ENCODE measurements at places on chromosomes 7 and 10.

GRCh38 chr7:75888464-75889222 is 9.8 kb downstream of the RHBDD2 start:
- DNase-seq: no peak

DNA sequence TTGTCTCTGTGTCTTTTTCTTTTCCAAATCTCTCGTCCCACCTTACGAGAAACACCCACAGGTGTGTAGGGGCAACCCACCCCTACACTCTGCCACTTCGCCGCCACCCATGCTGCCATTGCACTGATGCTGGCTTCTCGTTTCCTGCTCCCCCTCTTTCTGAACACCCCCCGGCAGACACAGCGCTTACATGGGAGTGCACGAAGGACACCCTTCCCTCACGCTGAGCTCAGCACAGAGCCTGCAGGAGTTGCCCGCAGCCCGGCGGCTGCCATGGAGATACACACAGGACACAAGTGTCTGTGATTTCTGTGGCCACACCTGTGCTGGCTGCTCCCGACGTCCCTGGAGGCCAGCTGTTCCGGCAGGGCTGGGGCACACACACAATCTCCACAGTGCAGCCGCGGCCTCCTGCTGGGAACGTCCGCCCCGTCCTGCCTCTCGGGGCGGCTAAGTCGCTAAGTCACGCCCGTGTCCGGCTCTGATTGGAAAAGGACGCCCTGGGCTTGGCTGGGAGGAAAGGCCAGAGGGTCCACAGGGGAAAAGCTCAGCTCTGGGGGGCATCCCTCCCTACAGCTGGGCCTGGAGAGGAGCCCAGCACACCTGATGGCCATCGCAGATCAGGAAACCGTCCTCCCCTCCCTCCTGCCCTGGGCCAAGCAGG is 349.8 kb downstream of the PTPRN2 start:
- no peak for DNase-seq

DNA sequence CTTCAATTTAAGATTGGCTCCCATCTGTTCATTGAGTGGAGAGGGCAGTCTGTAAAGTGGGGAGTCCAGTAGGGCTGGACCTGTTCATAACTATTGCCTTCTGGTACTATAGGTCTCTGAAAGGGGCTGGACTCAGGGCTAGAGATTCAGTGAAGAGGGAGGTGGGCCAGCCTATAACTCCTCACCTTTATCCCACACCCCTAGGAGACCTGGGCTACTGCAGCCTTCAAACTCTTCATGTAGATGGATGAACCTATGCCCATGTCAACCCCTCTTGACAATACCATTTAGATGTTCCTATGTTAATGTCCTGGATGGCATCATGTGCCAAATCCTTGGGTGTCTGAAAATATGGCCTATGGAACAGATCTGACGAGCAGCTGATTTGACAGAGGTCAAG is 22.0 kb downstream of the MBL2 start:
- no peak for DNase-seq

DNA sequence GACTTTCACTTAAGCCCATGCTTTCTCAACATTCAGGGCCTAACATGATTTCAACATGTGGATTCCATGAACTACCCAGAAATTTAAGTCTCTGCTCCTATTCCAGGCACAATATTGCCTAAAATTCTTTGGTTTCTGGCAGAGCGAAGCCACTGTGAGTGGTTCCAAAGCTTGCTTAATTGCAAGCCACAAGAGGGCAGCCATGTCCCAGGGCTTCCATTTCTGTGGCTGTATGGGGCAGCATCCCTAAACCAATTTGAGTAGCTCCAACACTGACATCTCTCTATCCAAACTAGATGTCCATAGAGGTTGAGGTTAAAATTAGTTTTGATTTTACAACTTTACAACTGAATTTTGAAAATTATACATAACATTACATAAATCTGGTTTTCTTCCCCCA is 56.3 kb upstream of the MDFIC start:
- DNase-seq: no peak

DNA sequence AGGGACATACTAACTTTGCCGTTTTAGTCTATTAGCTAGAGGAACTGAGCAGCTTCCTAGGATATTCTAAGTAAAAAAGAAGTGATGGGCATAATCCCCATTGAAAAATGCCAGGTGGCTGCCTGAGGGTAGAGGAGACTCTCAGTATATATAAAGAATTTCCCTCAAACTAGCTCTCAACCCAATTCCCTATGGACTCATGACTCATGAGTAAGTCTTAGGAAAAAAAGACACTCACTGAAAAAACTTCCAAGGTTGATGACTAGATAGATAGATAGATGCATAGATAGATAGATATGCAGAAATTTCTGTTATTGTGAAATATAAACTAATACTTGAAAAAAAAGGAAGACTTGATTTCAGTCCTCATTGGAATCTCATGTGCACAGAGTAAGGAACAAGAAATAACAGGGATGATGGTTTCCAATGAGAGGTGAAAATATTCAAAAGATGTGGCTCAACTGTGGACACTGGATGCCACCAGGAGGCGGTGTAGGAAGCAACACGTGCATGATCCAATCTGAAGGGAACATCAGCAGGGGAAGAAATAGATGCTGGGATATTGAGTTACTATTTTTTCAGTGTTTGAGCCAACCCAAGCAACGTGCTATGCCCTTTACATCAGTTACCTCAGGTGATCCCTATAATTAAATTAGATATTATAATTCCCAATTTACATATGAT is 711.0 kb upstream of the LRRTM3 start:
- no peak for DNase-seq

DNA sequence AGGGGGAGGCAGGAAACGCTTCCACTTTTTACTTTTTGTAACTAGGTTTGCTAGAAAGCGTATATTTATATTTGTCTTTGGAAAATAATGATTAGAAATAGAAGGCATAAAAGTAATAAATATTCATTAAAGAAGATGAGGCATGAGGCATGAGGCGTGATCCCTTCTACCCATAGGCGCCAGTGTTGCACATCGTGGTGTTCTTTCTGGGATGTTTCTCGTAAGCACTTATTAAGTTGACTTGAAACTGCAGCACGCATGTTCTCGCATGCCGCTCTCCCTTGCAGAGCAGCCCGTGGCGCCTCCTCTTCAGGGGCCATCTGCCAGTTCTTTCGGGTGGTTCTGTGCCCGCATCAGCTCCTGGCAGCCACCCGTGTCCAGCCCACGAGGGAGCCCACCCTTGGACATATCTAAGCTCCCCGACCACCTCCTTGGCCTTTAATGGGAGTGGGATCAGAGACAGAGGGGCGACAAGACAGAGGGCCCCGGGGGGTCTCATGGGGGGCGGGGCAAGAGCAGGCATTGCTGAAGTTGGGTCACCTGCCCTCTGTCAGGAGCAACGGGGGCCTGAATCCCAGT is 28.5 kb upstream of the CSGALNACT2 start:
- DNase-seq: no peak

DNA sequence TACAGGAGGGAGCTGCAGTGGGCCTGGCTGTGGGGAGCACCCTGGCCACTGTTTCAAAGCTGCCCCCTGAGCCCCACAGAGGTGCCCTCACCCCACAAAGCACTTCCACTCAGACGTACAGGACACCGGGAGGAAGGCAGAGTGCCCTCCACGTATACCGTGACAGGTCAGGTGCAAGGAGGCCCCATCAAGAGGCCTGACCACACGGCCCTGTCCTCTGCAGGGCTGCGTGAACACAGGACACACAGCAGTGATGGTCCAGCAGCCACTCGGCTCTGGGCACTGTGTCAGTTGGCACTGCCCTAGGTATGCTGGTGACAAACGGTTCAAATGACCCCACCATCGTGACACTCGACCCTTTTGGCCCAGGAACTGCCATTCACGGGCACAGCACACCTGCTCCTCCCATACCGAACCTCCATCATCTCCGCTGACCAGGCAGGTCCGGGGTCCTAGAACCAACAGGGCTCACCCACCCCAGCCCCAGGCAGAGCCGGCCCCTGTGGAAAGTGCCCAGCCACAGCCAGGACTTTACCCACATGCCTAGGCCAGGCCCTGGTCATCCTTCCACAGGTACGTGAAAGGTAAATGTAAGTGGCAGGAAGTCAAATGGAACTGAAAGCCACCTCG is 560.9 kb downstream of the PTPRN2 start:
- DNase-seq: no peak

DNA sequence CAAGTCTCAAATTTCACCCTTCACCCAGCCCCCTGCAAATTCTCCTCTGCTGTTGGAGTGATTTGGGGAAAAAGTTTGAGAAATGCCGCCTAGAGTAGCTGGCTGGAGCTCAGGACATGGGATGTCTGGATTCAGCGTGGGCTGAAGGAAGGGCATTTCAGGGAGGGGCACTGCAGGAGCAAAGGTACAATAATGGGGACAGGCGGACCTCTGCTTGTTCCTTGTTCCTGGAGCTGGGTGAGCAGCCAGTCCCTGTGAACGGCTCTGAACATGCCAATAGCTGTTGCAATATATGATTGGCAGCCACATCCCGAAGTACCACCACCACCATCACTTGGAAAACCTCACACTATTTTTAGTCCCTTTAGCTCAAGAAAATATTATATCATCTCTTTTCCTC is 23.4 kb downstream of the ADRA2A start:
- DNase-seq: no peak

- DNase-seq: no peak
Measured at GRCh38 chr7:69654849-69655707, 56.8 kb downstream of the AUTS2 start.

DNA sequence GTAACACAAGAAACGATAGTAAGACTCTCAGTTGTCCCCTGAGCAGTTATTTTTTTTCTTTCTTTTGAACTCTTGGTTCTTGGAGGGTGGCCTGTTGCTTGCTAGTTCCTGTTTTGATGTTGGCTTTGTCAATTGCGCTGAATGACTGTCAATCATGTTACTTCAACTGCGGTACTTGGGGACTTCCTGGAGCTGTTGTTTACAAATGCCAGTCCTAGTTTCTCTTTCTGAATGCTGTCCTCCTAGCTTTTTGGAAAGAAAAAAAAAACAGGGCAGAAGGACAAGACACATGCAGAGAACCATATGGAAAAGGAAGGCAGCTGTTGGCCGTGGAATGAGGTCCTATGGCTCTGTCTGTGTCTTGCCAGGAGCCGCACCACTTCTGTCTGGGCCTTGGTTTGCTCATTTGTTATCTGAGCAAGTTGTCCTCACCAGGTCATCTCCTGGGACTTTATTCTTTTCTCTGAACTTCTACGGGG is 7.0 kb upstream of the PDCD4 start:
- DNase-seq: no peak

DNA sequence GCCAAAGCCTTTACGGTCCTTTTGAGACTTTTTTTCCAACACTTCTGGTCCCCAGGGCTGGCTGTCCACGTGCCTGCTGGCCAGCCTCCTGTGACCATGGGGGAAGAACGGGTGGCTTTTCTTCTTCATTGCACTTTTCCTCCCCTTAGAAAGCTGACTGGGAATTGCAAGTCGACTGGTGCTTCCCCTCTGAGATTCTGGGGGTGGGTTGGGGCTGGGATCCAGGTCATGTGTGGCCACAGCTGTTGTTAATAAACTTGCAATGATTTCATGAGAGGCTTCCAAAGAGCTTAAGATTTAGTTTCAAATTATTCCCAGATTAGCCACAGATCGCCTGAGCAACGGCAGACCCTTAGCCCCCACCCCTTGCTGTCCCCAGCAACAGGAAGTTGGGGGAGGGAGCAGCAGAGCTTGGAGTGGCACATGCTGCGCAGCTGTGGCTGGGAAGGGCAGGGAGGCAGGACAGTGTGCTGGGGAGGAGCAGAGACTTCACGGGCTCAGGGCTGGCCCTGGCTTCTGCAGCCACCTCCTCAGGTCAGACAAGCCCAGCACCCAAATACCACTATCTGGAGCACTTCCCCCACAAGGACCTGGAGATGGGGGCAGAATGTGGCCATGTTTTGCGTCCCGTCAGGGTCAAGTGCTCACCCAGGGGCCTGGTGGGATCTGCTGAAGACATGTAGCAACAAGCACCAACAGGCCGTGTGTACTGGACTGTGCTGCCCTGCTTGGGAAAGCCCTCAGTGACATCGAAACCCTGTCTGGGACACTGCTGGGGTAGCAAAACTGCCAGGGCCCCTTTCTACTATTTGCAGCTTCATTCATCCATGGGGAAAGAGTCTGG is 147.1 kb downstream of the RNF216 start:
- peak; percentile 40 for DNase-seq

- DNase-seq: no peak
Measured at GRCh38 chr7:133846203-133846945, 280.8 kb upstream of the LRGUK start.

DNA sequence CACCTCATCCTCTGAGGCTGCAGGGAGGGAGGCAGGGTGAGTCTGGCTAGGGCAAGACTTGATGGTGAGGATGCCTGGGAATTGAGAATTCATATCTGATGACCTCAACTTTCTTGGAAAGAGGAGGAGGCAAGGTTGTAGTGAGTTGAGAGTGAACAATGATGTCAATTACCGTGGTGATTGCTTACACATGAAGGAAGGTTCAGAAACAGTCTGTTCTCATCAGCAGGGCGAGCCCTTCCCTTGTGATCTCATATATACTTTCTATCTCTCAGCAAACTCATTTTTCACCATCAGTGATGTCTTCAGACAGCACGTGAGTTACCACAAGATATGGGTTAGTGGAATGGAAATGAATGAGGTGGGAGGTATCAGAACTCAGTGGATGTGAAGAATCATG is 20.1 kb upstream of the COL13A1 start:
- no peak for DNase-seq

- no peak for DNase-seq
Measured at GRCh38 chr7:51325261-51325676, 8.7 kb upstream of the COBL start.

DNA sequence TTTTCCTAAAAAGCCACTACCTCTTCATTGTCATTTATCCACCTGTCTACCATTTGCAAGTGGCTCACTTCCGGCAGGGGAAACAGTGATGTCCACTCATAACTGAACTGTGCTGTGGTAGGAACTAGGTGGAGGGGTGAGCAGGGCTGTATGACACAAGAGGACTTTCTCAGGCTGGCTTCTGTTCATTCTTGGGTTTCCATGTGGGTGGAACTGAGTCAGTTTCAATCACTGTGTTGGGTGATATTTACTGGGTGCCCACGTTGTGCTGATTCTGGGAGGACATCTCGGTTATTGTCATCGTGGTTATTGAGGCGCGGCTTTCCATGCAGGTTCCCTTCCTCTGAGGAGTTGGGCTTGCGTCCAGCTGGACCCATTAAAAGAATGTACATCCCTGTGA is 38.8 kb downstream of the RAMP3 start:
- no peak for DNase-seq

- no peak for DNase-seq
Measured at GRCh38 chr10:25288181-25288580, 113.4 kb downstream of the GPR158 start.

Data from Caki2 (cell line).